ENCODE measurements at places on chromosomes 4 and X.

DNA sequence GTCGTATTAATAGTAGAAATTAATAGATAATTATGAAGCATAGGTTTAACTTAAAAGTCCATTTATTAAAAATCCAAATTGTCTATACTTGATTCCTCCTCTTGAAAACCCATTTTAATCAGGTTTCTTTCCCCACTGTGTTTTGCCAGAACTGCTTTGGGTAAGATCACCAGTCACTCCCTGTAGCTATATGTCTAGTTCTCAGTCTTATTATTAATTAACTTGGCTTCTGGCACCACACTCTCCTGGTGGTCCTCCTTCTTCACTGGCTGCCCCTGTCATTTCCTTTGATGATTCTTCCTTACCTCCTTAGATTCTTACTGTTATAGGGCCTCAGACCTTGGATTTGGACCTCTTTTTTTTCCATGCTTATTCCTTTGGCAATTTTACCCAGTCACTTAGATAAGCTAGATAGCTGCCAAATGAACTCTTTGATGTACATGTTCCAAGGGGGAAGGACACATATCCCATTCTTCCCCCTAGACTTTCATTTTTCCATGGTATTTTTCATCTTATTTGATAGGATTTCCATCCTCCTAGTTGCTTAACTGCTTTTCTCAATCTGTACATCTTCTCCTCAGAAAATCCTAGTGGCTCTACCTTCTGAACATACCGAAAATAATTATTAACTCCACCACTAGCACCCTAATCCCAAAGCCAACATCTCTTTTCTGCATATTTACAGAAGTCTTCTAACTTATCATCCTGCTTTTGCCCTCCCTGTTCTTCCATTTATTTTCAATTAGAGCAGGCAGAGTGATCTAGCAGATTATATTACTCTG, 24.5 kb downstream of the GIMD1 start:
- no peak for DNase-seq

DNA sequence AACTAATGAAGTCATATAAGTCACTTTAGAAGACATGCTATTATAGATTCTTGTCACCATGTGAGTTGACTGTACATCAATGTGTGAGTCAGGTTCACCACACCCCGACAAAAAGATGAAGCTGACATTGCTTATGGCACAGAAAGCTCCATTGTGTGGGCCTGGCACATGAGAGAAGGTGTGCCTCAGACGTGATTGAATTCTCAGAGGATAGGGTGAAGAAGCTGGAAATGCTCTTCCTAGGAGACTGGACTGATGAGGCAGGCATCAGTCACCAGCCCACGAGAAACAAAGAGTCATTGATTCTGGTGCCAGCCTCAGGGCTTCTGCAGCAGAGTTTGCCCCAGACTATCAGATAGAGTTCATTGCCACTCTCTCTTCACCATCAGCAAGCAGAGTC, 35.9 kb upstream of the LRAT start:
- DNase-seq = no peak

DNA sequence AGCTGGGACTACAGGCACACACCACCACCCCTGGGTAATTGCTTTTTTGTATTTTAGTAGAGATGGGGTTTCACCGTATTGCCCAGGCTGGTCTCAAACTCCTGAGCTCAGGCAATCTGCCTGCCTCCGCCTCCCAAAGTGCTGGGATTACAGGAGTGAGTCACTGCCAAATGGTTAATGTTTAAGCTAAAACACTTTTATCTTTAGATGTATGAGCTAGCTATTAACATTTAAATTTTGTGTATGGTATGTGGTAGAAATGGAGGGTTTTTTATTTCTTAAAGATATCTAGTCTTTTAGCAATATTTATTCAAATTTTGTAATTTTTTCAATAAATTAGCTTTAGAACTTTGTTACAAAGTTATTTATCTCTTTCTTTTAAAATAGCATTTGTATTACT, 1659.8 kb upstream of the ADGRL3 start:
- no peak for DNase-seq

GRCh38 chr4:35649778-35650177, 594.5 kb downstream of the ARAP2 start:
- DNase-seq = no peak

DNA sequence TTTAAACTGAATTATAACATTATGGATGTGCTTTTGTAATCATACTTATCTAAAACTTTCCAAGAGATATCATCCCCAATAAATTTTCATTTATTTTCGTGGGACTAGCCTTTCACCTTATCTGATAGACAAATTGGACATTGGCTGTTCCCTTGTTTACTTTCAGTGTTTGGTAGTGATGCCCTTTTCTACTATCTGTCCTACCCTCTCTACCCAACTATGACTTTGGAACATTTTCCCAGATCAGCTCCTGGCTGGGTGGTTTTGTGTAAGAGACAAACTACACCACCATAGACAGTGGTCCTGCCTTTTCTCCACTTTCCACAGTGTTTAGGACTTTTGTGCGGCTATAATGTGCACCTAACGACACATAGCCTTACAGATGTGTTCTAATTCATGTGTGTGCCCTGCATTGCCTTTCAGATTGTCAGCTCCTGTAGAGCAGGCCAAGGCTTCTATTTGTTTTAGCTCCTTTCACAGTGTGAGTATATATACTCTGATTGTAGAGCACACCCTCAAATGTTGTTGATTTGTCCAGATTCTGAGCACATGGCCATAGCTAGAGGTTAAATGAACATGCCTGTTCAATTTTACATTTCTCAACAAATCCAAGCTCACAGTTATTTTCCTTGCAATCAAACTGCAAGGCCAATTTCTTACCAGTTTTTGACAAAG, 63.0 kb upstream of the TRPC5OS start:
- no peak for DNase-seq

DNA sequence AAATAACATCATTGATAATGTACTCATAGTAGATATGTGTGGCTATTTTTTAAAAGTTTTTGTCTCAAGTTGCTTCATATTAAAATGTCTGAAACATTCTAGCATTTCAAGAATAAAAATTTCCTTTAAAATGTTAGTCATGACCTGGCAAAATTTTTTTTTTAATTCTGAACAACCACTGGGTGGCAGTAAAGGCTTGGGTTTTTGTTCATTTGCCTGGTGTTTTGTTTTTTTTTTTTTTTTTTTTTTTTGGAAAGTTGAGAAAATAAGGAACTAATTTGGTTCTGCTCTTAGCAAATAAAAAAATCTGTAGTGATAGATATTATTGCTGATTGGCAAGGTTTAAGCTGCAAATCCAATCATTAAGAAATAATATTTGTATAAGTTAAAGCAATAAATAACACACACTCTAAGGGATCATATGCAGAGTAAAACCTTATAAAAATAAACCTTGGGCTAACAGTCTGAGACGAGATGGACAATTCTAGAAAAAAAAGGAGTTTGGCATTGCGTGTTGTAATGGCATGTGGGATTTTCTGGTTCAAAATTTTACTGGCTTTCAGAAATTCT, 81.4 kb downstream of the CEP44 start:
- DNase-seq = no peak

- DNase-seq = no peak
Observed at GRCh38 chr4:67714248-67714583, 13.3 kb upstream of the UBA6 start.

Data from stimulated activated CD4-positive, alpha-beta T cell treated with anti-CD3 and anti-CD28 coated beads, Interleukin-4, amount 100 ng/mL, for 4 hours (primary cell).